T follicular helper cell (primary cell): ENCODE measurements at places on chromosomes 6 and 20.

DNA sequence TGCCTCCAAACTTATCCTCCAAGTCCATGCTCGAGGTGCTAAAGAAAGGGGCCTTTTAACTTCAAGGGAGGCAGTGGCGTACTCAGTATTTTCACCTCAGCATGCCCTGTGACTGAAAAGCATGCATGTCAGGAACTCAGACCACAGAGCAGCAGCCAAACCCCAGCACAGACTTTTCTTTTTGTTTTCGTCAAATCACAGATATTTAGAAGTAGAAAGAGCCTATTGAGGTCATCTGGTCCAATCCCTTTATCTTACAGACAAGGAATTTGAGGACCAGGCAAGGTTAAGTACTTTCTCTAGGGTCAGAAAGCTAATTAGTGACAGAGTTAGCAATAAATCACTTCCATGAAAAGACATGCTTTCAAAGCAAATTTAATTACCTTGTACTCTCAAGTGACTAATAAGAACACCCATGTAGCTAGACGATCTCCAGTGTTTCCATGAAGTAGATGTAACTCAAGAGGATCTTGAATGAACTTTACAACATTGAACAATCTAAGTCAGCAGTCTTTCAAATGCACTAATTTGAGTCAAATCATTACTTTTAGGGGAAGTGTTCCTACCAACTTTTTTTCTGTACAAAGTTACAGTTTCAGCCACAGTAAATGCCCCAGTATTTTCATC is 35.9 kb downstream of the MOXD1 start:
- DNase-seq = no peak

- DNase-seq = no peak
These were observed 107.3 kb downstream of the OGFRL1 start for GRCh38 chr6:71395731-71396409.

- no peak for DNase-seq
These were observed 112.4 kb downstream of the TAF4 start for GRCh38 chr20:61953037-61954021.

- no peak for DNase-seq
These were observed 333.6 kb upstream of the OPRM1 start for GRCh38 chr6:153705429-153705828.

DNA sequence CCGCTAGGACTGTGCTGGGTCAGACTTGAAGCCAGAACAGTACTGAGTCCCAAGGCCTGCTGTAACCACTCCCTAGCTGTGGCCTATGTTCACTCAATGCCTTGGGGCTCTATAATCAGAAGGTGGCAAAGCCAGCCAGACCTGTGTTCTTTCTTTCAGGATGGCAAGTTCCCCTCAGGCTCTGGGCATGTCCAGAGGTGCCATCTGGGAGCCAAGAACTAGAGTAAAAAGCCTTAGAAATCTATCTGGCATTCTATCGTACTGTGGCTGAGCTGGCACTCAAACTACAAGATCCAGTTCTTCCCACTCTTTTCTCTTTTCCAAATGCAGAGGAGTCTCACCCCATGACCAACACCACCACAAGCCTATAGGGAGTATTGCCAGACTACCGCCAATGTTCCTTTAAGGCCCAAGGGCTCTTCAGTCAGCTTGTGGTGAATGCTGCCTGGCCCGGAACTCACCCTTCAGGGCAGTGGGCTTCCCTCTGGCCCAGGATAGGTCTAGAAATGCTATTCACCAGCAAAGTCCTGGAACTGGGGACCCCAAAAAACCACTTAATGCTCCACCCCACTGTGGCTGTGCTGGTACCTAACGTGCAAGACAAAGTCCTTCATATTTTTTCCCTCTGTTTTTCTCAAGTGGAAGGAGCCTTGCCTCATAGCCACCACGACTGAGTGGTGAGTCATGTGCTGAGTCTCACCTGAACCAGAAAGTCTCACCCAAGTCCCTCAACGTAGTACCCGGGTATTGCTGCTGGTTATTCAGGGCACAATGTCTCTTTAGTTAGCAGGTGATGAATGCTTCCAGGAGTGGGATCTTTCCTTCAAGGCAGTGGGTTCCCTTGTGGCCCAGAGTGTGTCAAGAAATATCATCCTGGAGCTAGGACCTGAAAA is 8.6 kb upstream of the SIRPB2 start:
- no peak for DNase-seq

DNA sequence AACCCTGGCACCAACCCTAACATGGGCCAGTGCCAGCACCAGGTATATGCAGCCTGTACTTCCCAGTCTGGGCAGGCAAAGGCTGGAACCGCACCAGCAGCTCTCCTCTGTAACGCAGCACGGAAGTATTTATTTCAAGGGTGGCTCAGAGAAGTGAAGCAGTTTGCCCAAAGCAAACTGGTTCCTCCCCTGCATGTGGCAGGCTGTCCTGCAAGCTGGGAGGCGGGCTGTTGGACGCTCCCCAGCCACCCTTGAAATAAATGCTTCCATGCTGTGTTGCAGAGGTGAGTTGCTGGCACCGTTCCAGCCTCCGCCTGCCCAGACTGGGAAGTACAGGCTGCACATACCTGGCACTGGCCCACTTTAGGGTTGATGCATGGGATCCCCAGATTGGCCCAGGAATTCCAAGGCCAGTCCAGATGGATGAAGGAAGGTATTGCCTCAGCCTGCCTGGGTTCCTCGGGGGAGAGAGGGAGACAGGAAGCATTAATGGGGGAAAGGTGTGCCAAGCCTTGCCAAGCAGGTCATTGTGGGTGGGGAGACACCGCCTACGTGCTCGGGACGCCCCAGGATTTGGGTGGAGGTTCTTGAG is 49.8 kb downstream of the PPARD start:
- no peak for DNase-seq

DNA sequence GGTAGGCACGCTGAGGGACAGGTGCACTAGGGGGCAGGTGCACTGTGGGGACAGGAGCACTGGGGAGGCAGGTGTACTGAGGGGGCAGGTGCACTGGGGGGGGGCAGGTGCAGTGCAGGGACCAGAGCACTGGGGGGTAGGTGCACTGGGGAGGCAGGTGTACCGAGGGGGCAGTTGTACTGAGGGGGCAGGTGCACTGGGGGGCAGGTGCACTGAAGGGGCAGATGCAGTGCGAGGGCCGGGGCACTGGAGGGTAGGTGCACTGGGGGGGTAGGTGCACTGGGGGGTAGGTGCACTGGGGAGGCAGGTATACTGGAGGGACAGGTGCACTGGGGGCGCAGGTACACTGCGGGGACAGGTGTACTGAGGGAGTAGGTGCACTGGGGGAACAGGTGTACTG is 39.5 kb downstream of the DAAM2 start:
- no peak for DNase-seq

GRCh38 chr6:65059568-65059967 is 647.5 kb downstream of the EYS start:
- DNase-seq = no peak

GRCh38 chr20:18156045-18156444 is 18.4 kb downstream of the KAT14 start:
- DNase-seq = no peak

- DNase-seq = no peak
These were observed 172.8 kb upstream of the SNX9 start for GRCh38 chr6:157650261-157650640.

DNA sequence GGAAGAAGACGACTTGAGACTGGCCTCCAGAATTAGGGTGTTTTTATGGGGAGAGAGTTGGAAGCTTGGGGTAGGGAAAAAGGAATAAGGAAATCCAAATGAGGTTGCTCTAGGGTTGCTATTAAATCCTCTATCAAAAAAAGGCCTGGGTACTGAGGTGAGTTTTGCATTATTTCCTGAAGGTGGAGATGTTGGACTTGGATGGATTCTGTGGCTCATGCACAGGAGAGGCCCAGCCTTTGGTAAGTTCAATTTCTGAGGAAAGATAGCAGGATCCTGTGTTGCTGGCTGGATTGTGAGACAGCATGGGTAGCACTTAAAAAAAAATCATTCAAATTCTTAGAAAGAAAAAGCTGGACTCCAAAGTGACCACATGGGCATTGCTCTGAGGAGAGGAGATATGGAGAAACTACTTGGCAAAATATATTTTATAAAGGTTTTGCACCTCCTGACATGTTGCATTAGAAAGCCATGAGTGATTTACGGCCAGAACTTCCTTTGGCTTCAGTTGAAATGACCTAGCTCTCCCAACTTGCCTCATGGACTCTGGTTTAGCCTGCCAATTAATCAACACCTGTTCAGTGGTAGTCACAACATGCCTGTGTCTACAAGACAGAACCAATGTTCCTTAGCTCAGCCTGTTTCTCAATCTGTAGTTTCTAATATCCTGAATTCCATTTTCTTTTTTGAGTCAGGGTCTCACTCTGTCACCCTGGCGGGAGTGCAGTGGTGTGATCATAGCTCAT is 152.1 kb upstream of the RALGAPA2 start:
- DNase-seq = no peak
